ENCODE measurements at places on chromosomes 13 and 19.

DNA sequence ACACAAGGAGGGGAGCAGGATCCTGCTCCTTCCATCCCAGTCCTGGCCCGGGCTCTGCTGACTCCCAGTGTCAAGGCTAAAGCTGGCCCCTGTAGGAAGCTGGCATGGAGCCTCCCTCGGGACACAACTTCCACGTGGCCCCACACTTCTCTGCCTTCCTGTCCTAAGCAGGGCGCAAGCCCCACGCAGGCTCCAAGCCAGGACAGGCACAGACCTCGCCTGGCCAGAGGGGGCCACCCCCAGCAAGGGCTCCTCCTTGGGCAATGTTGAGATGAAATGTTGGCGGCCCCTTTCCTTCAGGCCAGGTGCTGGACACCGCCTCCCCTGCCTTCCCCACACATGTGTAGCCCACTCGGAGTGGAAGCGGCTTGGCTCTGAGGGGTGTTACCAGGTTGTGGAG is 66.6 kb downstream of the COL4A1 start:
- DNase-seq, result no peak

GRCh38 chr13:38309397-38309796 is 40.3 kb upstream of the UFM1 start:
- no peak for DNase-seq

DNA sequence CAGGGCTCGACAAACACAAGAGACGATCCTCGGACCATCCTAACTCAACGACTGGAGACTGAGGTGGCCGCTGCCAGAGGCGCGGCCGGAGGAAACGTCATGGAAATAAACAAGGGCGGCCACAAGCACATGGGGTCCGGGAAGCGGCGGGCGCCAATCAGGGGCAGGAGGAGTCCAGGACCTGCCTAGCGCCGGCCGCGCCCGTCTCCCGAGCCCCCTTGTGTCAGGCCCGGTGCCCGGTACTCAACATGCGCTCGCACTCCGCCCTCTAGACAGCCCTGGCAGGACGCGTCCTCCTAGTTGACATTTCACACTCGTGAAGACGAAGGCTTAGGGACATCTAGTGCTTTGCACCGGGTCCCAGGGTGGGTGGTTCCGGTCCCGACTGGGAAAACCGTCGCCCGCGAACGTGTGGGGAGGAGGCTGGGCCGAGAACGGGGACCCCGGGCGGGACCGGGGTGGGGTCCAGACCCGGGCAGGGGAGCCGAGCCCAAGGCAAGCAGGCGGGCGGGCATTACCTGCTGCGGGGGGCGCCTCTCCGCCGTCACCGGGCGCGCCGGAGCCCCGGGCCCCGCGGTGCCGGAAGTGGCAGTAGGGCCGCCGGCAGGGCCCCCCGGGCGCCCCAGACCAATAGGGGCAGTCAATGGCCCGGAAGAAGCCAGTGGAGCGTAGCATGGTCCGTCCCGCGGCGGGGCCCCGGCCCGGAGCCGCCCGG is 442 bp downstream of the REXO1 start:
- no peak for DNase-seq

DNA sequence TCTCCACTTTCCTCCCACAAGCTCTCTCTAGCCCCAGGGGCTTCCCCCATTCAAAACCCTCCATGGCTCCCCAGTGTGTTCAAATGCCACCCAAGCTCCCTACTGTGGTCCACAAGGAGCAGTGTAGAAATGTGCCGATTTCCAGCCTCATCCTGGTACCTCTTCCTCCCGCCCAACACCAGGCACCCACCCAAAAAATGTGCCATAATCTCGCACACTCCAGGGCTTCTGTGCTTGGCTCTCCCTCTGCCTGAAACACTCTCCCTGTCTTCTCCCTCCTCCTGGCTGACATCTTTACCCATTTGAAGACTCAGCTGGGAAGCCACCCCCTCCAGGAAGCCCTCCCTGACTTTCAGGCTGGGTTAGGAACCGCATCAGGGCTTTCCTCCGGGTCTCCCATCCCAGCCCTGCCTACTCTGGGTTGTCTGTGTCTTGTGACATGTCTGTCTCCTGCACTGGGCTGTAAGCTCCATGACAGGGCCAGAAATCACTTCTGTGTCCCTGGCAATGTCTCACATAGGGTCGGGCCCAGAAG is 16.6 kb upstream of the MEIS3 start:
- no peak for DNase-seq

GRCh38 chr13:113864273-113864890 is 506 bp upstream of the GAS6 start:
- no peak for DNase-seq

GRCh38 chr19:18415178-18415867 is 3.9 kb upstream of the SSBP4 start:
- DNase-seq, result no peak

GRCh38 chr13:63396746-63397145 is 1981.1 kb upstream of the PCDH20 start:
- DNase-seq, result no peak

- no peak for DNase-seq
Observed at GRCh38 chr13:106101201-106101600, 434.3 kb downstream of the EFNB2 start.

DNA sequence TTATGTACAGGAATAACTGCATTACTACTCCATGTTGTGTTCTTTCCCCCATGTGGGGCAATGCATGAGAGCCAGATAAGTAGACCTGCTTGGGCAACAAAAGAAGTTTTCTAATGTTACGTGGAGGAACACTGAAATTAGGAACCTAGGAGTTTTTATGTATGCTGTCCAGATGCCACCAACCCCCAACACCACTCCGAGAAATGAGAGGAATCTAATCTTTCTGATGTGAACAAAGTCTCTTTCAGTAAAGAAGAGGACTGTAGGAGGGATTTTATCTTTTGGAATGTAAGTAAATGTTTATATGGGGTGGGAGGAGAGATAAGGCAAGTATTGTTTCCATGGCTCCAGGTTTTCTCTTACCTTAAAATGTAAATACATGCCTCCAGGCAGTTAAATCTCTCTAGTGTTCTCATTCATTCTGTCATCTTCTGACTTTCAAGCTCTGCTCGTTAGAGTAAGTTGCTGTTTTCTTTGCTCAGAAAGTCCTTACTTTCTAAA is 820.6 kb downstream of the PCDH17 start:
- no peak for DNase-seq

DNA sequence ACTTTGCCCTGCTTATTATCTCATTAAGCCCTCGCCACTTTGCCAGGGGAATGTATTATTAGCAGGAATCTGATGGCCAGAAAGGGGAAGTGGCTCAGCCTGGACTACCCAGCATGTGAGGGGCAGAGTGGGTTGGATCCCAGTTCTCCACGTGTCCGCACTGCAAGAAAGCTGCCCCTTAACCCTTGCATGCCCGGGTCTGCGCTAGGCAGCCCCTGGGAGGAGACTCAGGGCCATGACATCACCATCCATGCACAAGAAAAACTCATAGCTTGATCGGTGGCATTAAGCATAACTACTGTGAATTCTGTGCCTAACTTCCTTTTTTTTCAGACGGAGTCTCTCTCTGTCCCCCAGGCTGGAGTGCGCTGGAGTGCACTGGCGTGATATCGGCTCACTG is 8.9 kb downstream of the CACNG8 start:
- DNase-seq, result no peak

- DNase-seq, result no peak
Observed at GRCh38 chr13:45276913-45277312, 64.1 kb downstream of the TPT1 start.

DNA sequence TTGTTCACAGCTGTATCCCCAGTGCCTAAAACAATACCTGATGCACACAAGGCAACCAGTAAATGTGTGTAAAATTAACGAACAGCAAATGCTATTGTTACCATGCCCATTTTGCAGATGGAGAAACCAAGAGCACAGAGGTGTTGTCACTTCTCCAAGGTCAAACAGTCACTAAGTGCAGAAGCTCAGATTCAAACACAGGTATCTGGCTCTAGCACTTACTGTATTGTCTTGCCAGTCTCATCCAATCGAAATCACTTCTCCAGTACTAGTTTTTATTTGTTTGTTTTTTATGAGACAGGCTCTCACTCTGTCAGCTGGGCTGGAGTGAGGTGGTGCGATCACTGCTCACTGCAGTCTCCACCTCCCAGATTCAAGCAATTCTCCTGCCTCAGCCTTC is 13.7 kb downstream of the PLD3 start:
- DNase-seq, result no peak

DNA sequence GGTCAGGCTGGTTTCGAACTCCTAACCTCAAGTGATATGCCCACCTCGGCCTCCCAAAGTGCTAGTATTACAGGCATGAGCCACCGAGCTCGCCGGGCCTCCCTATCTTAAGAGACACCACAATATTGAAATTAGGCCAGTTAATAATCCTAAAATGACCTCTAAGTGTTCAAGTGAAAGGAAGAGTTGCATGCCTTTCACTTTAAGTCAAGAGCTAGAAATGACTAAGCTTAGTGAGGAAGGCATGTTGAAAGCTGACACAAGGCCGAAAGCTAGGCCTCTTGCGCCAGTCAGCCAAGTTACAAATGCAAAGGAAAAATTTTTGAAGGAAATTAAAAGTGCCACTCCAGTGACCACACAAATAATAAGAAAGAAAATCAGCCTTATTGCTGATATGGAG is 144.5 kb upstream of the FNDC3A start:
- no peak for DNase-seq

- DNase-seq, result no peak
Observed at GRCh38 chr13:48994706-48995105, 19.0 kb downstream of the FNDC3A start.

DNA sequence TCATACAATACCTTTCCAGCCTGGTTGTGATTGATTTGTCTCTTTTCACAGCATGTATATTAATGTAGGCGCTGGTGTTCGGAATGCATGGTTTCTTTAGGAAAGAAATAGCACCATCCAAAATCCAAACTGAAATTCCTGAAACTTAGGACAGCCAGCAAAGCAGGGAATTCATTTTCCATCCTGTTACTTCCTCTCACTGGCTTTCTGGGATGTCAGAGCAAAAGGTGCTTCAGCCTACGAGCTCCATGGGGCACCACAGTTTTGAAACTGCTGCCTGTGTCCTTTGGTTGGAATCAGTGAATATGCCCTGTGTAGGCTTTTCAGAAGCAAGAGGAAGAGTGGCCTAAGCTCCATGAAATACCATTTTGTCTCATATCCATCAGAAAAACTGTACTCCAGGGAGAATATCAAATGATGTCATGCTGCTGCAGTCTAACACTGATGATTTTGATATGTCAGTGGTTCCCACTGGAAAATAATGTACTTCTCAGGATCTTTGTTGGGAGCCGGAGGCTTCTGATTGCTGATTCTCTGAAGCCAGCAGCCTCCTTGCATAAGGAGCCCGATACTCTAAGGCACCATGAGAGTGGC is 117.8 kb upstream of the SERP2 start:
- no peak for DNase-seq

DNA sequence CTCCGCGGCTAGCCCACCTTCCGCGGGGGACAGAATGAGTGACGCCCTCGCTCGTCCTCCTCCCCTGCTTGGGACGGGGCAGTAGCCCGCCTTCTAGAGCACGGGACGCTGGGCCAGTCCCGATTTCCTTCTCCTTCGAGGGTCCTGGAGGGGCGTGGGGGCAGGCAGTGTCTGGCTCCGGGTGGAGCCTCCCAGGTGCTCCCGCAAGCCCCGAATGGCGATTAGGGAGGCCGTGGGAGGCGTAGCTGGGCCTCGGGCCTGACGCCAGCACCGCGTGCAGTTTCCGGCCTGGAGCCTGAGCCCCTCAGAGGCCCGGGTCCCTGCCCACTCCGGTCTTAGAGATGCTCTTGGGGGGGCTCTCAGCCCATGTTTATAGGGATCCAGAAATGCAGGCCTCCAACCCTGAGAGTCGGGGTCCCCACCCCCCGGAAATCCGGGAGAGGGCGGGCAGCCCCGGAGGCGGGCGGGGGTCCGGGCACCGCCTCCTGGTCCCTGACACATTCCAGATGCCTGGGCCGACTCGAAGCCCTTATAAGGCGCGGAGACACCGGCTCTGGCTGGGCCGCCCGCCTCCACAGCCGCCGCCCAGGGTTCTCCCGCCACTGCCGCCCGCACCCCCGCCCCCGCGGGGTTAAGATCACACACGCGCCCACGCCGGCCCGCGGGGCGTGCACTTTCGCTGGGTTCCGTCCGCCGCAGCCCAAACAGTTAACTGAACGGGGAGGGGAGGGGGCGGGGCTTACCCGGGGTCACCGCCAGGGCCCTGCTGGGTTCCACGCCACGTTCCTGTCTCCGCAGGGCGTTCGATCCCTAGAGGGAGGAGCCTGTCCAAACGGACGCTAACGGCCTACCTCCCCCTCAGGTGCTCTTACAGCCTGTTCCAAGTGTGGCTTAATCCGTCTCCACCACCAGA is 1.5 kb downstream of the MYADM start:
- peak; percentile 90 for DNase-seq

DNA sequence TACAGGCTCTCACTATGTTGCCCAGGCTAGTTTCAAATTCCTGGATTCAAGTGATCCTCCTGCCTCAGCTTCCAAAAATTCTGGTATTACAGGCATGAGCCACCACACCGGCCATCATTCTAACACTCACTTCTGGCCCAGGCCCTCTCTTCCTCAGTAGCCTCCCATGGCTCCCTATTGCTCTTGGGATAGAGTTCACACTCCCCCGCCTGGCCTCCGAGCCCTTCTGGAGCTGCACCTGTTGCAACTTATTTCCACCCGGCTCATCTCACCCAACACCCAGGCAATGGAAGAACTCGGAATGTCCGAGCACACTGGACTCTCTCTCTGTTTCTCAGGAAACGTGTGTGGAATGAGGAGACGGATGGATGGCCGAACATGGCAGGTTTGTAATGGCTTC is 9.0 kb upstream of the SBK3 start:
- DNase-seq, result no peak

- no peak for DNase-seq
Observed at GRCh38 chr19:1849886-1850398, 1.7 kb upstream of the REXO1 start.

GRCh38 chr19:33777351-33777750 is 19.3 kb upstream of the KCTD15 start:
- no peak for DNase-seq
